ENCODE measurements at places on chromosomes 7 and 10.

DNA sequence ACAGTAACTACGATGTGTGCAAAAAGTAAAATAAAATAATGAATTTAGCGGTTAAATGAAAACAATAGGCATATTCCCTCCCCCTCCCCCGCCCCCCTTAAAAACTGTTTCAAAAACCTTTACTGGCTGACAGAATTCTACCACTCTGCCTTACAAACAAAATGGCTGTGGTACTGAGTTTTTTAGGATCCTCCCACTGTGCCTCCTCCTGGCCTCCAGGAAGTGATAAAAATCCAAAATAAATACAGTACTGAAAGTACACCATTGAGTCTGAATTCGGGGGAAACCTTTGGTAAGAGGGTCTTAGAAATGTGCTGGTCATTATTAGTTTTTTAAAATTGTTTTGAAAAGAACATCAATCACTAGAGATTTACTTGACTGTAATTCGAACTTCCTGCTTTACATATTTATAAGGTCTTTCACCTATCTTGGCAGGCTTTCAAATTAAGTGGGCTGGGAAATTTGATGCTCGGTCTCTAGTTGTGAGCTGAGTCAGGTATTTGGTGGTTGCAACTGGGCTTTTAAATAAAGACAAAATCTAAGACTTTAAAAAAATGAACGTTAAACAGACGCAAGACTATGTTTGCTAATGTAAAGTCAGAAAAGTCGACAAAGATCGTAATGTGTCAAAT, 32.5 kb upstream of the EPC1 start:
- DNase-seq, result peak; percentile 41

- DNase-seq, result no peak
Measured at GRCh38 chr7:954330-955238, at the start of gene ADAP1. Gene ADAP1, minus strand, starts transcription at chr7:954680. Its CDS starts 203 bp downstream, at chr7:954477.

- DNase-seq, result no peak
Measured at GRCh38 chr10:70266701-70267100, 17.1 kb downstream of the NPFFR1 start.

DNA sequence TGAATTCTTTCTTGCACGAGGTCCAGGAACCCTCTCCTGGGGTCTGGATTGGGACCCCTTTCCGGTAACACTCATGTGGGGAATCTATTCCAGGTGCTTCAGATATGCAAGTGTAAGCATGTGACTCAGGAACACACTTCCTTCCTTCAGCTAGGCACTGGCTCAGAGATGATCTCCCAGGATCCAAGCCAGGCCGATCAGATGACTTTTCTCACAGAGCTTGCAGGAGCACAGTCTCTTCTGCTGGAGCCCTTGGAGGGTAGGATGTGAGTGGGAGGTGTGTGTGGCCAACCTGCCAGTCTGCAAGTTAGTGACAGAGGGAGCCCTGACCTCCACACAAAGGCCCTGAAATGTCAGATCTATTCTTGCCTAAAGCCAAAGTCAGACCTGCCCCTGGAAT, 108.3 kb downstream of the CPXM2 start:
- no peak for DNase-seq
